ENCODE measurements at places on chromosomes 4 and X.

GRCh38 chrX:31293409-31293808 is 221.6 kb upstream of the FTHL17 start:
- H3K4me3 ChIP-seq: no peak overlapping the region
- H3K27ac ChIP-seq: no peak overlapping the region
- no peaks in the 10 kb centered on the region for H3K36me3 ChIP-seq

DNA sequence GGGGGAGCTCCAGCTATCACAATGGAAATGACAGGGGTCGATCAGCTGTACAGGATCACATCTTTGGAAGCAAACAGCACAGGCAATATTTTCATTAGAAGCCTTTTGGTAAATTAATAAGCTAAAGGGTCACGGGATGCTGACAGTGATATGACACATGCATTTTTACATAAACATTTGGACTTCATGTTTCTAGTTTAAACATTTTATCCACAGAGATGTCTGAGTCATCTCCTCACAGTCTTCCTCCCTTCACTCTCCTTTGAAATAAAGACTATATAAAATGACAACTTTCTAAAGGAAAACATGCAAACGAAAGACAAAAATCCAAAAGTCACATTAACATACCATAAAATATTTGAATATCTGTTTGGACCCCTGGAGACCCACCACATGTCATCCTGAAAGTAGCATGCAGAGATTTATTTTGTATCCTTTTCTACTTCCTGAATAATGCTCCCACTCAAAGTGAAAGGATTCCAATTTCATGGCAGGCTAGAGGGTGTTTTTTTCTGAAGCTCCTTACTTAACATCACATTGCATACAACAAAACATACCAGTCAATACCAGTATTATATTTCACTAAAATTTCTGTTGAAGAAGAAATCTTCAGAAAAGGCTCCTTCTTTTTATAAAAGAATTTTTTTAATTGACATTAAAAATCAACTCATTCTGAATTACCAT is 200.1 kb upstream of the PPARGC1A start:
- H3K4me1 ChIP-seq: no peaks in the 10 kb centered on the region
- H3K36me3 ChIP-seq: no peaks in the 10 kb centered on the region
- H3K4me3 ChIP-seq: no peak overlapping the region
- no peak overlapping the region for H3K27ac ChIP-seq

GRCh38 chr4:25112995-25113380 is 47.3 kb downstream of the SEPSECS start:
- no peak overlapping the region for H3K27ac ChIP-seq
- H3K4me3 ChIP-seq: no peak overlapping the region
- DNase-seq: no peak
- no peaks in the 10 kb centered on the region for H3K36me3 ChIP-seq
- no peaks in the 10 kb centered on the region for H3K4me1 ChIP-seq
- H3K27me3 ChIP-seq: no peaks in the 10 kb centered on the region

DNA sequence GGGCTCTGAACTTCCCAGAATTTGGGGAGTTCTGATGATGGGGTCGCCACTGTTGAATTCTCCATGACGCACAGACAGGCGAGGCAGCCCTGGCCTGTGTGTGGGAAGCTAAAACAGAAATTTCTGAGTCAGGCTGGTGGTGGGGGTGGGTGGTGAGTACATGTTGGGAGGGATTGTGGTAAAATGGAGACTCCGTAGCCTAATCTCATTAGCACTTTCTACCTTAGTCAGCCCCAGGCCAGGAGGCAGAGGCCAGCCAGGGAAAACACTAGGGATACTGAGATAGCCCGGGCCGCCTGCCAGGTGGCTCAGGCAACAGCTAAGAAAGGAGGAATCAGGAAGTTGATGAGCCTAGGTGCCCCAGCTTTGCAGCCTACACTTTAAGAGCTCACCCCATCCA is 39.3 kb upstream of the NHSL2 start:
- no peaks in the 10 kb centered on the region for H3K4me1 ChIP-seq
- H3K27me3 ChIP-seq: peaks cover 30% of the 10 kb centered on the region
- DNase-seq: no peak
- H3K4me3 ChIP-seq: no peak overlapping the region
- no peaks in the 10 kb centered on the region for H3K36me3 ChIP-seq

DNA sequence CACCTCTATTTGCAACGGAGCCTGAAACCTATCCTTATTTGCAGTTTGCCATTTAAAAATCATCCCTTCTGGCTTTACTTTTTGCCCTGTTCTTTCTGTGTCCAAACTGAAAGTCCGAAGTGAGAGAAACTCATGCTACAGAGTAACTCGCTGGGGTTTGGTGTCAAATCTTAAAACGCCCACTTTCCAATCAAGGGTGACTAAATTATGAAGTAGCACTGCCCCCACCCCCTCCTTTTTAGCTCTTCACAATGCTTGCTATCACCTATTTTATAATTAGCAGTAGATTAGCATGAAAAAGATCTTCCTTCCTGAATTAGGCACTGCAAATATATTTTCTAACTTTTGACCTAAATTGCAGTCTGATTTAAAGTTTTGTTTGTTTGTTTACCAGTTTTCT is 52.5 kb downstream of the VGLL1 start:
- H3K27me3 ChIP-seq: no peaks in the 10 kb centered on the region
- DNase-seq: no peak
- peak overlapping the region; percentile 51 for H3K4me3 ChIP-seq
- peaks cover 3% of the 10 kb centered on the region for H3K36me3 ChIP-seq

DNA sequence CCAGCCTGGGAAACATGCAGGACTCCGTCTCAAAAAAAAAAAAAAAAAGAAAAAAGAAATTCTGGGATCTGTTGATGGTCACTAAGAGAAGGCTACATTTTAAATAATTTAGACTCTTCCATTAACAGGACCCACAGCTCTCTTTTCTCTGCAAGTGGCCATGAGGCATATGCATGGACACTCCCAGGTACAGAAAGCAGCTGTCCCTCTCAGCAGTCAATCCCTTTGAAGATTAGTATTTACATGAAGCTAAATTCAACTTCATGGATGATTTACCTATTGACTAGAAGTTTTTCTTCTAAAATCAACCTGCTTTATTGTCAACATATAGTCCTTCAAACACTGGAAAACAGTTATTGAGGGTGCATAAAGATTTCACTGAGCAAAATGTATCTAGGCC is 139.9 kb downstream of the CPEB2 start:
- no peak for DNase-seq
- no peak overlapping the region for H3K4me3 ChIP-seq
- H3K4me1 ChIP-seq: no peaks in the 10 kb centered on the region
- H3K27me3 ChIP-seq: peaks cover 11% of the 10 kb centered on the region
- H3K36me3 ChIP-seq: no peaks in the 10 kb centered on the region

GRCh38 chr4:20195071-20195885 is 56.4 kb upstream of the SLIT2 start:
- no peak overlapping the region for H3K4me3 ChIP-seq
- H3K27ac ChIP-seq: no peak overlapping the region
- H3K4me1 ChIP-seq: no peaks in the 10 kb centered on the region
- DNase-seq: no peak

GRCh38 chr4:189049682-189050081 is 891.0 kb upstream of the FRG1 start:
- H3K27ac ChIP-seq: no peak overlapping the region
- no peak overlapping the region for H3K4me3 ChIP-seq
- no peaks in the 10 kb centered on the region for H3K36me3 ChIP-seq
- no peak for DNase-seq

GRCh38 chrX:96483647-96484160 is 200.9 kb upstream of the DIAPH2 start:
- H3K27ac ChIP-seq: no peak overlapping the region
- no peaks in the 10 kb centered on the region for H3K36me3 ChIP-seq
- no peaks in the 10 kb centered on the region for H3K27me3 ChIP-seq
- no peaks in the 10 kb centered on the region for H3K4me1 ChIP-seq
- H3K4me3 ChIP-seq: no peak overlapping the region

GRCh38 chrX:71928856-71929255 is 18.2 kb downstream of the NHSL2 start:
- H3K4me3 ChIP-seq: no peak overlapping the region
- H3K4me1 ChIP-seq: no peaks in the 10 kb centered on the region
- no peak overlapping the region for H3K27ac ChIP-seq
- H3K27me3 ChIP-seq: peaks cover 13% of the 10 kb centered on the region
- no peak for DNase-seq
